ENCODE measurements at places on chromosomes 7 and 10.
A peak's percentile ranks its signal among the peaks of the same experiment; 100 is the strongest.

GRCh38 chr7:31192986-31193385 lies 140.9 kb downstream of the ADCYAP1R1 start:
- no peak for DNase-seq

- no peak for DNase-seq
Measured at GRCh38 chr10:103677486-103678177, 177.7 kb downstream of the SH3PXD2A start.

DNA sequence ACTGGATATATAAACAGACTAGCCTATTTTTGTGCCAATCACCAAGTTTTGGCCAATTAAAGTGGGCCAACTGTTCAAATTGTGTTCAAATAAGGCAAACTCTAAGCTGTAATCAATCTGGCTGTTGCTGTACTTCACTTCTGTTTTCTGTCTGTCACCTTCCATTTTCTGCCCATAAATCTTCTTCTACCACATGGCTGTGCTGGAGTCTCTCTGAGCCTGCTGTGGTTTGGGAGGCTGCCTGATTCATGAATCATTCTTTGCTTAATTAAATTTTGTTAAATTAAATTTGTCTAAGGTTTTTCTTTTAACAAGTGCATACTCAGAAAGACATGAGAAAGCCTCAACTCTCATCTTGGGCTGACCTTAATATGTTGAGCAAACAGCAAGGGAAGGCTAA lies 172.6 kb upstream of the VIPR2 start:
- no peak for DNase-seq

- no peak for DNase-seq
Measured at GRCh38 chr7:157620616-157621015, 283.8 kb downstream of the DNAJB6 start.

DNA sequence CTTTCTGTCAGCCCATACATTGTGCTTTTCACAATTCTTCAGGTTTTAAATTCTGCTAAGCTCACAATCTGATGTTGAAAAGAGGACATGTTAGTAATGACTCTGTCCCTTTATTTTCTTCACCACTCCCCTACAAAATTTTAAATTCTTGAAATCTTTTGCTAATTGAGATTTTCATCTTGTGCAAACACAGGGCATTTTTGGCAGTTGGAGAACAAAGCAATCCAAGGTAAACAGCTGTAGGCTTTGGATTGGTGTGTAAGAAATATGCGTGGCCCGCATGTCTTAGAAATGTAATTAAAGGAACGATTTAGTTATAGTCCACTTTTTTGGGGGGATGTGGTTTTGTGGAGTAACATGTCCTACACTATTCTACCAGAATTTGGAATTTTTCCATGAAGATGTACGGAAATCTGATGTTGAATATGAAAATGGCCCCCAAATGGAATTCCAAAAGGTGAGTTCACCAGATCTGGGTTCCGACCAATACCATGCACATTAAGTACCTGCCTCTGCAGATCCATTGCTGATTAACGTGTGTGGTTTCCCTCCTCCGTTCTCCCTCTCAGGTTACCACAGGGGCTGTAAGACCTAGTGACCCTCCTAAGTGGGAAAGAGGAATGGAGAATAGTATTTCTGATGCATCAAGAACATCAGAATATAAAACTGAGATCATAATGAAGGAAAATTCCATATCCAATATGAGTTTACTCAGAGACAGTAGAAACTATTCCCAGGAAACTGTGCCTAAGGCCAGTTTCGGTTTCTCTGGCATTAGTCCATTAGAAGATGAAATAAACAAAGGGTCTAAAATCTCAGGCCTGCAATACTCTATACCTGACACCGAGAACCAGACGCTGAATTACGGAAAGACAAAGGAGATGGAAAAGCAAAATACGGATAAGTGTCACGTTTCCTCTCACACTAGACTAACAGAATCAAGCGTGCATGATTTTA lies 181.1 kb downstream of the ARHGAP21 start:
- no peak for DNase-seq

- no peak for DNase-seq
Measured at GRCh38 chr7:24017519-24017918, 266.5 kb upstream of the NPY start.

GRCh38 chr7:140983802-140984201 lies 30.9 kb downstream of the MRPS33 start:
- no peak for DNase-seq

GRCh38 chr10:129754211-129755050 lies 209.6 kb downstream of the EBF3 start:
- DNase-seq, result no peak

DNA sequence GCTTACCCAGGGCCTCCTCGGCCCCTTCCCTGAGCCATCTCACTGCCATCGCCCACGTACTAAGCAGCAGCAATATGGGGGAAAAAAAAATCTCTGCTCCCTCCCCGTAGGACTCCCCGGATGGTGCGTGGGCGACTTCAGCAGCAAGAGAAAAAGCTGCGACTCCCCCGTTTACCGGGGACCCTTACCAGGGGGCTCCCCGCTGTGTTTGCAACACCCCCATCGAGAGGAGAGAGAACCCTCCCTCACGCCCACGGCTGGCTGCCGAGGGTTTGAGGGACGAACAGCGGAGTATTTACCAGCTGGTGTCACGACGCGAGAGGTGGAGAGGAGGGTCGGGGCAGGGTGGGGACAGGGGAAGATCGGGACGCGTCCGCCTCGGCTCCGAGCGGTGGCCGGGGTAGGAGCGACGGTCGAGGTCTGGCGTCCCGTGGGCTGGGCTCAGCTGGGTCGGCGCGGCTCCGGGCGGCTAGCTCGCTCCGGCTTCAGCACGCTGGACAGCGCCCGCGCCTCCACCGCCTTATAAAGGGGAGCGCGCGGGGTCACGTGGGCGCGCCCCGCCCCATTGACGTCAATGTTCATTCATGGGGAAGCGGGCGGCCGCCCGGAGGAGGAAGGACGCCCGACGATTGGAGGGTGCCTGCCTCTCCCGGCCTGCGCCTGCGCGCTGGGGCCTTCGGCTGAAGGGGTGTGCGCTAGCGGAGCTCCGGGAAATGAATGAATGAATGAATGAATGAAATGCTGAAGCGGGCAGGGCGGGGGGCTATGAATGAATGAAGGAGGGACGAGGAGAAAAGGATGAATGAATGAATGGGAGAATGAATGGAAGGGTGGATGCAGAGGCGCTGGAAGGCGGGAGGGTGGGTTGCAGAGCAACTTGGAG lies at the start of gene VGF:
TSS of gene VGF (minus strand) at position 495 of the 883 bp plus-strand sequence. CDS start 726 bp downstream, outside the sequence.
- DNase-seq, result peak; percentile 89

- no peak for DNase-seq
Measured at GRCh38 chr7:135736586-135737305, 8.8 kb upstream of the SLC13A4 start.

- DNase-seq, result no peak
Measured at GRCh38 chr10:129219364-129219763, 247.7 kb upstream of the MGMT start.

- DNase-seq, result no peak
Measured at GRCh38 chr10:29411666-29412315, 122.9 kb downstream of the LYZL1 start.

DNA sequence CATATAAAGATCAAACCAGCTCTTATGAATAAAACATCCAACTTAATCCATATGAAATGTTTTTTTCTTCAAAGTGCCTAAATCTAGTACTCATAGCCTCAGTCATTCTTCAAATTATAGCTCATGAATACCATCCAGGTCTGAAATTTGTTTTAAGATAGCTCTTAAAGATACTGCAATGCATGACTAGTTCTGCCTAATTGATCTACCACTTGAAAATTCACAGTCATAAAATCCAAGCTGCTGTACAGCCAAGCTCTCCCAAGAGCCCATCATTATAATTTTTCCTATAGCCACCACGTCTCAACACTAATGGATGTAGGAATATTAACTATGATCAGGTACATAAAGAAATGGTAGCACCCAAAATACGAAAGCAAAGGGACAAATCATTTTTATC lies 87.9 kb upstream of the RNF148 start:
- DNase-seq, result no peak

GRCh38 chr7:67343114-67343513 lies 346.5 kb downstream of the TYW1 start:
- no peak for DNase-seq

- DNase-seq, result no peak
Measured at GRCh38 chr10:114100848-114101741, 57.4 kb downstream of the ADRB1 start.

DNA sequence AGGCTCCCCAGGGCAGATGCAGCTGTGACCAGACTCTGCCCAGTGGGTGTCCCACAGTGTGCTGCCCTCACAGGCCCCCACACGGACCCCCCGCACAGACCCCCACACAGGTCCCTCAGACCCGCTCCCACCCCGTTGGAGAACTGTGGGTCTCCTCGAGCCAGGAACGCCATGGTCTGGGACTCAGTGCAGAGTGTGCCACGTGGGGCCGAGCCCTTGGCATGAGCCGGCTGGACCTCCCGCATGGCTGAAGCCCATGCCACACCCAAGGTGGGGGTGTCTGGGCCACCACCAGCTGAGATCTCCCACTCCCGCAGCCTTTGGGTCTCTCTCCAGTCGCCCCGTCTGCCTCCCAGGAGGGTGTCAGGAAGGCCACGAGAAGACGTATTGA lies 34.3 kb downstream of the JAKMIP3 start:
- no peak for DNase-seq

DNA sequence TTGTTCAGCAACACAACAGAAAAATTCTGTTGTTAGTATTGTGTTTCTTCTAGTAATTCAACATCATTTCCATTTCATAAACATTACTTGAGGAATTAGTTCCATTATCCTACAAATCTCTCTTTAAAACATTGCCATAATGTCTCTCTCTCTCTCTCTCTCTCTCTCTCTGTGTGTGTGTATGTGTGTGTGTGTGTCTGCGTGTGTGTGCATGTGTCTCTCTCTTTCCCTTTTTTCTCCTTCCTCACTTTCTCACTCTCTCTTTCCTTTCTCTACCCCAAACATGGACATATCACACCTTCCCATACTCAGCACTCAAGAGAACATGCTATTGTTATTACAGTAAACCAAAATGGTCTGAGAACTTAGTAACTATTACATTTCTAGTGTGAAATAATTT lies 16.6 kb downstream of the LRRTM3 start:
- no peak for DNase-seq

DNA sequence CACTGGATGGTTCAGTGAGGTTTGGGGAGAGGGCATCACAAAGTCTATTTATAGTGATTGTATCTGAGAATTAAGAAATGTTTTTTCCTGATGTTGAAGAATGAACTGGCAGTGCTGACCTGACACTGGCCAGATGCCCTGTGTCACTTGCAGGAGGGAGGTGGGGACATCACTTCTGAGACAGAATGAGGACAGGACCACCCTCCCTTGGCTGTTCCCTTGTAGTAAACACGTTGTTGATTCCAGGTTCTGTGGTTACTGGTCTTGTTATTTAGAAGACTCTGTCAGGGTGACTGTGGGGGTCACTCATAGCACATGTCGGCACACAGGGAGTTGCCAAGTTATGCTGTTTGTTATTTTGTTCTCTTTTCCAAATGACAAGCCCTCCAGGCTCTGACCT lies 126.4 kb downstream of the ADCY1 start:
- DNase-seq, result no peak

GRCh38 chr7:117041007-117041406 lies 87.7 kb downstream of the ST7 start:
- DNase-seq, result no peak

- DNase-seq, result no peak
Measured at GRCh38 chr10:133475821-133476640, 22.3 kb downstream of the SCART1 start.

- DNase-seq, result no peak
Measured at GRCh38 chr10:122557516-122557915, 3.0 kb upstream of the DMBT1 start.

- DNase-seq, result no peak
Measured at GRCh38 chr10:72728462-72728861, 36.5 kb downstream of the MCU start.

GRCh38 chr10:72455889-72456595 lies 101.3 kb upstream of the DNAJB12 start:
- no peak for DNase-seq

- DNase-seq, result no peak
Measured at GRCh38 chr7:1562597-1563051, 6.6 kb upstream of the TMEM184A start.
